ENCODE measurements at places on chromosomes 12 and 14. TPM values are rescaled to one million over a fixed set of nuclear protein-coding genes. Genes with fewer than 3 reads are reported as not detected.

IFT81 gene
- 8.4 TPM for total RNA-seq

SIX6 gene
- total RNA-seq = not detected

EPS8 gene
- 12.7 TPM for total RNA-seq

SSPN gene
- total RNA-seq = 3.2 TPM

PARP2 gene
- total RNA-seq = 12.9 TPM

SYNDIG1L gene
- not detected for total RNA-seq

SLC25A47 gene
- total RNA-seq = not detected

SAMD15 gene
- total RNA-seq = 0.35 TPM

All from airway epithelial cell (primary cell).